ENCODE measurements at places on chromosomes 1 and 21.

- no peak for DNase-seq
These were observed 41.2 kb downstream of the FYB2 start for GRCh38 chr1:56777972-56778371.

GRCh38 chr1:4868521-4868920 lies 214.1 kb downstream of the AJAP1 start:
- no peak for DNase-seq

DNA sequence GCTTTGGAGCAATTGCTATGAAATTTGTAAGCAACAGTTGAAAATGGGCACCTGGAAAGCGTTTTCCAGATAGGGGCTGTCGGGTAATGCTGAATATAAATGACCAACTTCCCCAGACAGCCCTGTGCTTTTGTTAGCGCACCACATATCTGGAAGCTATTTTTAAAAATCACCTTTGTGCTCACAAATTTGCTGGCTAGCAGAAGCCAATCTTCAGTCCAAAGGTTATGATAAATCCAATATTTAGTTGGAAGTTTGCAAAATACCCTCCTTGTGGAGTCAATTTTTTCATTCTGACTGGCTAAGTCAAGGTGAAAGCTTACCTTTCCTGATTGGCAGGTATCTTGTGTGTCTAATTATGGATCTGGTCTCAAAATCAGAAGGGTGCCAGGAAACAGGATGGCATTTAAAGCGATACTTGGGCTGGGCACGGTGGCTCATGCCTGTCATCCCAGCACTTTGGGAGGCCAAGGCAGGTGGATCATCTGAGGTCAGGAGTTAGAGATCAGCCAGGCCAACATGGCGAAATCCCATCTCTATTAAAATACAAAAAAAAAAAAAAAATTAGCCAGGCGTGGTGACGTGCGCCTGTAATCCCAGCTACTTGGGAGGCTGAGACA lies 124.1 kb upstream of the AJAP1 start:
- DNase-seq, result no peak

GRCh38 chr1:83086346-83086745 lies 912.6 kb downstream of the TTLL7 start:
- no peak for DNase-seq

- no peak for DNase-seq
These were observed 131.7 kb downstream of the TMEM53 start for GRCh38 chr1:44542420-44543063.

DNA sequence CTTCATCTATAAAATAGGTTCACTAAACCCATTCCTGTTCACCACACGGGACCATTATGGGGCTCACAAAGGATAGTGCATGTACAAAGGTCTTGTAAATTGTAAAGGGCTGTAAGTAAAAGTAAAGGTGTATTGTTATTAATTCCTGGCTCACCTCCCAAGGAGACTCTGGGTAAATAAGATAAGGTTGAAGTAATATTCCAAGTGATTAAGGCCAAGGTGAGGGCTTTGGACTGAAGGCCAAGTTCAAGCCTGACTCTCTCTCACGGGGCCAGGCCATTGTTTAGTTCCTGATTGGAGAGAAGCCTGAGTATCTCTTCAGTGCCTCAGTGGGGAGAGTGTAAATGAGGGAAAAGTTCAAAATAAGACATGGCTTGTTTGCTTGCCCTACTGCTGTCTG lies 19.5 kb upstream of the ZFYVE9 start:
- no peak for DNase-seq

GRCh38 chr1:53736290-53736689 lies 2.7 kb downstream of the GLIS1 start:
- DNase-seq, result no peak

- no peak for DNase-seq
These were observed 224.8 kb downstream of the LMO4 start for GRCh38 chr1:87553511-87553910.

- DNase-seq, result no peak
These were observed 54.4 kb upstream of the TINAGL1 start for GRCh38 chr1:31521761-31522555.

DNA sequence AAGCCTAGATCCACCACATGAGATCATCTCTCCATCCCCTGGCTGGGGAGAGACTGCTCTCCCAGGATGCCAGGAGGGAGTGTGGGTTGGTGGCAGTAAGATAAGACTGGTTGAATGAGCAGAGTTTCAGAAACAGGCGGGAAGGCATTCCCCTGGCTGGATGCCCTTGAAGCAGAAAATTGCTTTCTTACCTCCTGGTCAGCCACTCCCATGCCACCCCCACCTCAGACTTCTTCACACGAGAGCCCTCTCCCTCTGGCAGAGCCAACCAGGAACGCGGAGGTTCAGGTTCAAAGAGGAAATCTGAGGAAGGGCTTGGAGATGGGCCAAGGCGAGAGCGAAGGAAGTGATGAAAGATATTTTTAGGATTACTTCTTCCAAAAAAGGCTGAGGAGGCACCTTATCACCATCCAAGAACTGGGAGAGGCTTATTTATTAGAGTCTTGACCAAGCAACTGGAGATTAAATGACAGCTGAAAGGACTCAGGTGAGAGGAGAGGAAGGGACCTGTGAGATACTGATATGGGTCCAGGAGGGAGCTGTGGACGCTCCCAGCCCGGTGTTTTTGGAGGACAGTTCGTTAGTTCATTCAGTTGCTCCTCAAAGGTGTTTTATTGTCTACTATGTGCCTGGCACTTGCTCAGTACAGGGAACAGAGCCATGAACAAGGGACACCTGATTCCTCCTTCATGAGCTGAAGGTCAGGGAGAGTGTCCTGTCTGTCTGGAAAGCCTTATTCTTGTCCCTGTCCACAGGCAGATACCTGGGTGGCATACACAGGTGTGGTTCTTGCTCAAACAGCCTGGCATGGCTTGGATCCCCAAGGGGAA lies 18.9 kb upstream of the SLC26A9 start:
- DNase-seq, result no peak

- DNase-seq, result no peak
These were observed 6.2 kb downstream of the SH2D5 start for GRCh38 chr1:20726118-20726911.

- no peak for DNase-seq
These were observed 17.8 kb upstream of the OVAAL start for GRCh38 chr1:180540697-180541594.

DNA sequence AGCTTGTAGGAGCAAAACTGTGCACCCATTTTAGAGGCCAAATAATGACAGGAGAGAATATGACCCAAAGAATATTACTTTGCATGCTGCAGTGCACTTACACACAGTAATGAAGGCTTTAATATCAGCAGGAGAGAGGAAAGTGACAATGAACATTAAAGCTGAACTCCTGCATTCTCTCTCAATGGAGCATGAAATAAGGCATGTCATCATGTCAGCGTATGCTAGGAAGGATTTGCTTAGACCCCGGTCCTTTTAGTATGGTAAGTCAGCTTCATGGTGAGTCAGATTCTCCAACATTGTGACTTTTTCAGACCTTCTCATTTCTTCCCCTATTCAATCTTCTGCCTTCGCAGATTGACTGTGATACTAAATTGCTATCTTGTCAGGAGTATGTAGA lies 210.7 kb upstream of the TMPRSS15 start:
- no peak for DNase-seq

DNA sequence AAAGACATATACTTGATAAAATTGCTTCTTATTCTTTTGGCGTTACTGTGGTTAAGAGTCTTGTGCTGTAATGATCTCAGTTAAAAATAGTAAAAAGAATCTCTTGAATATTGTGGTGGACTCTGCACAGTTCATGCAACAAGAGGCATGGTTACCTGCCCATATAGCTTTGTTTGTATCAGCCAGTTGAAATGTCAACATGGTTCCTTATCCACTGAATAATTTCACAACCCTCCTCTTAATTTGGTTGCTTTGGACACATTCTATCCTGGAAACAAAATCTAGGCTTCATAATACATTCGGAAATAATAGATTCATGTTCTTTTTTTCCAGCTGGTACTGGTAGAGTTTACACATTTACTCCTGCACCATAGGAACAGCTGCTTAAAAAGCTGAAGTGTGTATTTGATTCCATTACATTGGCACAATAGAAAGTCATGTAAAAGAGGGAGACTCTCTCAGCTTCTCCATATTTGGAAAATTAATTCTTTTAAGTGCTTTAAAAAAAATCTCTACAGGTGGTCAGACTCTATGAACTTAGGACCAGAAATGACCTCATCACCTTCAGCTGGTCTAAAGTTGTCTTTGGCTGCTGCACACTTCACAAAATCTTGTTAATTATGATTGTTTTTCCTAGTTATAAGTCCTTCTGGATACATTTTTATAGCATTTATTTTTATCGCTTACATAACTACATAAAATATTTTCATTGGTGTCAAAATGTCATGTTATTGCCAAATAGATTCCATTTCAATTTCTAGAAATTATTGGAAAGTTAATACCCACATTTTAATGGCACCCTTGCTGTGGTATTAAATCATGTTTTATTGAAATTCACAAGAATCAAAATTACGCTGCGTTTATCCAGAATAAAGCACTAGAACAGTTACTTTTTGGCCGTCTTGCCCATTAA lies 100.2 kb downstream of the LTN1 start:
- no peak for DNase-seq

- DNase-seq, result no peak
These were observed 25.8 kb downstream of the PIGP start for GRCh38 chr21:37047079-37047478.

GRCh38 chr1:151711044-151711800 lies 5.4 kb downstream of the CELF3 start:
- no peak for DNase-seq

- DNase-seq, result no peak
These were observed 19.4 kb upstream of the TMEM222 start for GRCh38 chr1:27302612-27303011.

DNA sequence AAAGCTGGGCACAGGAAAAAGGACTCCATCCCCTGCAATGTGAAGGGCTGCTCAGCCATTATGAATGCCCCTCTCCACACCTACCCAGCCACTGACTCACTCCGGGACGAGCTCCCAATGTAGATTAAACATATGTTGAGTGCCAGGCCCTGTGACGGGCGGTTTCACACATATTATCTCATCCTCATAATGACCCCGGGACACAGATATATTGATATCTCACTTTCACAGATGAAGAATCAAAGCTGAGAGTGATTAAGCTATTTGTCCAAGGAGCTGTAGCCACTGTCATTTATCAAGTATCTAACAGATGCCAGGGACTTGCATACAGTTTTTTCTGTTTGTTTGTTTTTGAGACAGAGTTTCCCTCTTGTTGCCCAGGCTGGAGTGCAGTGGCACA lies 35.0 kb upstream of the SLC30A1 start:
- no peak for DNase-seq

DNA sequence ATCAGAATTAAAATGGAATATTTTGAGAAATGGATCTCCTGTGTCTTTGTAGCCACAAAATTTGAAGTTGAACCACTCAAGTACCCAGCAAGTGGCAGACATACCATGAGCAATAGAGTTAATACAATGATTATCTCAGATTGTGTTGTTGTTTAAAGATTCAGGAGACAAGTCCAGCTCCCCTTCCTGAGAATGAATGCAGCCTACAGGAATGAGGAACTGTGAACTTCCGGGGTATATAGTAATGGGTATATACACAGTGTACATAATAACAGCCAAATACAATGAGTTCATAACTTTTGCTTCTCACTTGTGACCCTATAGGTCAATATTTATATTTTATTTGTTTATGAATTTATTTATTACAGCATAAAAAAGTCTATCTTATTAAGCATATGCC lies 445.0 kb downstream of the SETD4 start:
- DNase-seq, result no peak

- no peak for DNase-seq
These were observed 49.5 kb upstream of the BCL10 start for GRCh38 chr1:85325920-85326319.

DNA sequence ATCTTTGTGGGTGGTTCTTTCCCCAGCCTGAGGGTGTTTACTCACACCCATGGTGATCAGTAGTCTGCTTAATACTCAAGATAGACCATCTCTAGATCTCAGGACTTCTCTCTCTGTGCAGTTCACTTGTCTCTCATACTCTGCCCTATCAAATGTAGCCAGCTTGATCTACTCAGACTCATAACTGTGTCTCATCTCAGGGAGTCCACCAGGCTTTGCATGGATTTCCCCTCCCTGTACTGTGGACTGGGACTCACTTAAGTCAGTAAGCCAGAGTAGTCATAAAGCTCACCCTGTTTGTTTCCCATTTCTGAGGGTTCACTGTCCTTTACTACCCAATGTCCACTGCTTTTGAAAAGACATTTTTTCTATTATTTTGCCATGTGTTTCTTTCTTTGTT lies 41.8 kb downstream of the LYPLAL1 start:
- DNase-seq, result no peak

- peak; percentile 51 for DNase-seq
These were observed 42.3 kb downstream of the LACTBL1 start for GRCh38 chr1:22930240-22930912.

DNA sequence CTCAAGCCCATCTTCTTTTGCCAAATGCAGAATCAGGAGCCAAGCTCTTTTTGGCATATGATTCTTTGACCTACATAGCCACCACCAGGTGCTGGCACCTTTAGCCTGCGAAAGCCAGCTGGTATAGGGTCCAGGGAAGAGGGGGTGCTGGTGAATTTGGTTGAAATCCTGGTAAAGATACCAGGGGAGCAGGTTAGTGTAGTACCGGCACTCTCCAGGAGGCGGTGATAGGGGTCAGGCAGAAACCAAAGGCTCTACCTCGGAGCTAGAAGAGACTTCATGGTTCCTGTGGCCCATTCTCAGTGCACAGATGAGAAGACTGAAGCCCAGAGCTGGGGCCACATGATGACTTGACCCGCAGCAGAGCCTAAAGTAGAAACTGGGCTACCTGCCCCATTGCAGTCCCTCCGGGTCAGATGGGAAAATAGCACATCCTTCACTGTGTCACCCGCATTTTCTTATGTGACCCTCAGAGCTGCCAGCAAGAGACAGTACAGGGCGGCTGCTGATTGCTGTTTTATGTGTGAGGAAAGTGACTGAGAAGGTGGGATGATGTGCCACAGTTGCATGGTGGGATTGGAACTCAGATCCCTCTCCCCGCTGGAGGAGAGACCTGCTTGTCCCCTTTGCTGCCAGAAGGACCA lies 36.0 kb upstream of the IL19 start:
- peak; percentile 86 for DNase-seq

GRCh38 chr1:116133696-116134475 lies 22.7 kb downstream of the MAB21L3 start:
- DNase-seq, result no peak

- DNase-seq, result no peak
These were observed 4.1 kb downstream of the GSTM1 start for GRCh38 chr1:109691759-109692158.

DNA sequence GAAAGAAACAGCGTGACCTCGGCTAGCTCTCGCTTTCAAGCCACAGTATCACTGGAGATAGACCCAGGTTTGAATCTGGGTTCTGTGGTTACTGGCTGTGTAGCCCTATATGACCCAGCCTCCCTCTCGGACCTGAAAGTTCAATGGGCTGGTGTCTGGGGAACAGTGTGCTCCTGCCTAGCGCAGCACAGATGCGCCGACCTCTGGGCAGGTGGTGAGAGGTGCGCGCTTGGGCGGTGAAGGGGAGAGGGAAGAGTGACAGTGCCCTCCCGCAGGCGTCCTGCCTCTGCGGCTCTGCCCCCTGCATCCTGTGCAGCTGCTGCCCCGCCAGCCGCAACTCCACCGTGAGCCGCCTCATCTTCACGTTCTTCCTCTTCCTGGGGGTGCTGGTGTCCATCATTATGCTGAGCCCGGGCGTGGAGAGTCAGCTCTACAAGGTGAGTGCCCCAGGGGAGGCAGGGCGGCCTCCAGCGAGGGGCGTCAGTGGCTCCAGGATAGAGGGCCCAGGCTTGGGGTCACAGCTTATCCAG lies 10.5 kb downstream of the SERINC2 start:
- DNase-seq, result no peak

Data from stimulated activated CD4-positive, alpha-beta T cell treated with anti-CD3 and anti-CD28 coated beads, Interleukin-15, amount 100 ng/mL, for 24 hours (primary cell).